Stimulated activated CD8-positive, alpha-beta memory T cell treated with anti-CD3 and anti-CD28 coated beads, Interleukin-4, amount 100 ng/mL, for 4 hours (primary cell): ENCODE measurements at places on chromosomes 7 and 10.

GRCh38 chr10:64041989-64042490 is 520.8 kb downstream of the REEP3 start:
- no peak for DNase-seq

DNA sequence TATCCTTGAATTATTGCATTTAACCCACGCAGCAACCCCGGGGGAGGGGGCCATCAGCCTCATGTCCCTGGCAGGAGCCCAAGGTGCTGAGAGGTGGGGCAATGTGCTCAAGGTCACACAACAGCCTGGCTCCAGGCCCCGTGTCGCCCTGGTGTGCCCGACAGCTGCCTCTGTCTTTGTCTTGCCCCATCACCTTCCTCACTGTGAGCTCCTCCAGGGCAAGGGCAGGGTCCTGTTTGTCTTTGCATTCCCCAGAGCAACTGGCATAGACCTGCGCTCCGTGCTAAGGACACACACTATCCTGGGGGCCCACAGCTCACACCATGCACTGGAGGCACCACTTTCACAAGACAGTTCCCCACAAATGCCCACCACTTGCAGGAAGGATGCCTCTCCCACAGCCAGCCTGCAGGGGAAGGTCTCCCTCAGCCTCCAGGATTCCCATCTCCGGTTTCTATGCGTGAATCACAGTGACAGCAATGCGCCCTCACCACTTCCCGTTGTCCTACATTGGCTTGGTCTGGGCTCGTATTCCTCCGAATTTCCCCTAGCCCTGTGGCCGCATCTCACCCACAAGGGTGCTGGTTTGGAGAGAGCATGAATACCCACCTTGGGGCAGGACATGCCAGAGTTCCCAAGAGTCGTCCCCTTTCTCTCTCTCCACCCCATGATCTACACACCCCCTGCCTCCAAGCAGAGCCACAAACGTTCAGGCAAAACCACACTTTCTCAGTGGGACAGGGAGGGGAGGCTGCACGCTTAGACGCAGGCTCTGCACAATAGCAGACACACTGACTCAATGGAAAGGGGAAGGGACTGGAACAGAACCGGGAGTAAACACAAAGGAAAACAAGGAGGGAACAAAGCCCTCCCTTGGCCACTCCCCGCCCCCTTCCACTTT is 10.3 kb downstream of the ITPRIP start:
- no peak for DNase-seq

DNA sequence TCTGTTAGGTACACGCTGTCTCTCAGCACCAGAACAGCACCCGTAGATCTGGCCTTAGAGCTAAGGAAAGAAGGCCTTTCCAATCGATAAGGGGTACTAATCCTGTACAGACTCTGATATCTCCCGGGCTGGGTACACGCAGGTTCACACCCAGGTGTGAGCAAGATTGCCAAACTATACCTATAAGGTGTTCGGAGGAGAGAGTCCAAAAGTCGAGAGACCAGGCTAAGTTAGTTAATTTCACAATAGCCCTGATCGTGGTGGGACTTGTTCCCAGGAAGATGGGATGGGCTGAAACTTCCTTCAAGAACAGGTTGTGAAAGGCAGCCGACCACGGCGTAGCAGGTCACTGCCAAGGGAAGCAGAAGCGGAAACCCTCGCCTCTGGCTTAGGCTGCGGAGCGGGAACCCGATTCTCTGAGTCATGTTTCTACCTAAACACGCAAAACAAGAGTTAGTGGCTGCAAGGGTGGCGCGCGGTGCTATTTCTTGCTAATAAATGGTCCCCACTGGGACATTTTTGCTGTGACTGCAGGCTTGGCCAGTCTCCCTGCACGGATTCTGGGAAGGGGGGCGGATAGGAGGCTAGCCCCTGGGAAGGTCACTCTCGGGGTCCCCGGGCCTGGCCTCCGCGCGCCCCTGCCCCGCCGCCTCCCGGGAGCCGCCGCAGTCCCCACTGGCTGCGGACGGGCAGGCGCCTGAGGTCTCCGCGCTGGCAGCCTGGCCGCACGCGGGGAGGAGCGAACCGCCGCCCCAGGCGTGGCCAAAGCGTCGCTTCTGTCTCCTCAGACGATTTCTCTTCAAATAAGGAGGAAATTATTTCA is 75.4 kb upstream of the PDSS1 start:
- no peak for DNase-seq

GRCh38 chr10:86169066-86169465 is 197.5 kb downstream of the GRID1 start:
- DNase-seq, result no peak
